ENCODE measurements at places on chromosomes 13 and 19.

DNA sequence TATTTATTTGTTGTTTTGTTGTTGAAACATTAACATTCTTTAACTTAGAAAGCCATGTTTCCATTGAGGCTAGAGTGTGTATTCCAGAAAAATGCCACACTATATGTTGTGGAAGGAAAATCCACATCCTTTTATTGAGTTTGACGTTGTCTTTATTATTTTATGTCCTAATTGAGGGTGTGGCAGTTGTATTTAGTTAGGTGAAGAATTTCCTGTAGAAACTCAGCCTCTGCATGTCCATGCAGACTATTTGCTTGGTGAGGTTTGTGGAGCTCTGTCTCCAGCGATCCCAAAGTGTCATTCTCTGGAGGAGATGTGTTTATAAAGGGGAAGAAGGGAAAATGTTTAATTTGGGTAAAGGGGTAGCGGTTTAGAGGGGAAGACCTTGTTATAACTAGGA, 46.6 kb downstream of the AKAP11 start:
- DNase-seq, result no peak

DNA sequence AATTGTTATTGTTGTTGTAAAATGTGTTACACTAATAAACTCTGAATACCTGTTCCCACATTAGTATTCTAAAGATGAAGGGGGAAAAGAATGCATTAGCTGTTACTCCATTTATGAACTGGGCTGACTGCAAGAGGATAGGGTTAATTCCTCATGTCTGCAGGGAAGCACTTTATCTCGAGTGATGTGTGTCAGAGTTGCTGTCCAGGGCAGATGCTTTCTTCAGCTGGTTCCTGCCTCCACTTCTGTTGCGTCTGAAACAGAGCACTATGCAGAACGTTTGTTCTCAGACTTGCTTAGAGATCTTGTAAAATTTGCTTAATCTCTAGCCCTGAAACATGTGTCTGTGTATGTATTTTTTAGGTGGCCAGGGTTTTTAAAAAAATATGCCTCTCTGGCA, 318.8 kb downstream of the SPRY2 start:
- no peak for DNase-seq

DNA sequence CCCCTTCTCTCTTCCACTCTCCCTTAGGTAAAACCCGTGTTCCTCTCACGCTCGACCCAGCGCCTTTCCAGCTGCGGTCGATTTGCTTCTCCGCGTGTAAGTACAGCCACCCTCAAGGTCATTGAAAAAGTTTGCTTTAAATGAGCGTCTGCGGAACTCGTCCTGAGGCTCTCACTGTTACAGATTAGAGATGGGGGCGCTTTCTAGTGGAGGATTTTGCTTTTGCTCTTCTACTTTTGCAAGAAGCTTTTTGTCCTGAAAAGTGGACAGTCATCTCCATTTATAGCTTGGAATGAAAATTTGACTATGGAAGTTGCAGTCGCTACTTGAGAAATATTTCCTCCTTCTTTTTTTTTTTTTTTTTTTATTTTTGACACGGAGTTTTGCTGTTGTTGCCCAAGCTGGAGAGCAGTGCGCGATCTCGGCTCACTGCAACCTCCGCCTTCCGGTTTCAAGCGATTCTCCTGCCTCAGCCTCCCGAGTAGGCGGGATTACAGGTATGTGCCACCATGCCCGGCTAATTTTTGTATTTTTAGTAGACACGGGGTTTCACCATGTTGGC, 595 bp upstream of the RAB20 start:
- no peak for DNase-seq

DNA sequence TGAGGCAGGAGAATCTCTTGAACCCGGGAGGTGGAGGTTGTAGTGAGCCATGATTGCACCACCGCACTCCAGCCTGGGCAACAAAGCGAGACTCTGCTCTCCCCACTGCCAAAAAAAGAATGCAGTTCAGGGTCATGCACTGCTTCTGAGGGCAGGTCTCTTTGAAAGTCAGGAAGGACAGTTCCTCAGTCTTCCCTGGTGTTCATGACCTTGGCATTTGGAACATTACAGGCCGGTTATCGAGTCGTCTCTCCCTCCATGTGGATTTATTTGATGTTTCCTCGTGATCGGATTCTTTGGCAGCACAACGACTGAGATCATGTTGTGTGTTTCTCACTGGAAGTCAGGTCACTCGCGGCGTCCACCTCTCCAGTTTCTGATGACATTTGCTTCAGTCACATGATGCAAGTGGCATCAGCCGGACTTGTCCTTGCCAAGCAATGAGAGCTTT, 17.2 kb downstream of the FGF21 start:
- no peak for DNase-seq

- no peak for DNase-seq
Measured at GRCh38 chr19:33477781-33478180, 43.8 kb downstream of the PEPD start.

GRCh38 chr13:27117952-27118351, 53.7 kb downstream of the USP12 start:
- no peak for DNase-seq

DNA sequence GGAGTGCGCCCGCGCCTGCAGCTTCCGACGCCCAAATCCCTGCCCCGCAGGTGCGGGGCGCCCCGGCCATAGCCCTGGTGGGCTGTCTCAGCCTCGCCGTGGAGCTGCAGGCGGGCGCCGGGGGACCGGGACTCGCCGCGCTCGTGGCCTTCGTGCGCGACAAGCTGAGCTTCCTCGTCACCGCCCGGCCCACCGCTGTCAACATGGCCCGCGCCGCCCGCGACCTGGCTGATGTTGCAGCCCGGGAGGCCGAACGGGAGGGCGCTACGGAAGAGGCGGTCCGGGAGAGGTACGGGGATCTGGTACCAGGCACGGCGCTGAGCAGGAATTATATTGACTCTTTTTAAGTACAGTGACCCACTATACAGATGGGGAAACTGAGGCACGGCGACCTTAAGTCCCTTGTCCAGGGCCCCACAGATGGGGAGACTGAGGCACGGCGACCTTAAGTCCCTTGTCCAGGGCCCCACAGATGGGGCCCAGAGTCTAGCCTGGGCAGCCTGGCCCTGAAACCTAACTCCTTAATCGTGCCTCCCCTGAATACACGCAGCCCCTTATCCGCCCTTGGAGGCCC, 586 bp downstream of the MRI1 start:
- DNase-seq, result no peak

DNA sequence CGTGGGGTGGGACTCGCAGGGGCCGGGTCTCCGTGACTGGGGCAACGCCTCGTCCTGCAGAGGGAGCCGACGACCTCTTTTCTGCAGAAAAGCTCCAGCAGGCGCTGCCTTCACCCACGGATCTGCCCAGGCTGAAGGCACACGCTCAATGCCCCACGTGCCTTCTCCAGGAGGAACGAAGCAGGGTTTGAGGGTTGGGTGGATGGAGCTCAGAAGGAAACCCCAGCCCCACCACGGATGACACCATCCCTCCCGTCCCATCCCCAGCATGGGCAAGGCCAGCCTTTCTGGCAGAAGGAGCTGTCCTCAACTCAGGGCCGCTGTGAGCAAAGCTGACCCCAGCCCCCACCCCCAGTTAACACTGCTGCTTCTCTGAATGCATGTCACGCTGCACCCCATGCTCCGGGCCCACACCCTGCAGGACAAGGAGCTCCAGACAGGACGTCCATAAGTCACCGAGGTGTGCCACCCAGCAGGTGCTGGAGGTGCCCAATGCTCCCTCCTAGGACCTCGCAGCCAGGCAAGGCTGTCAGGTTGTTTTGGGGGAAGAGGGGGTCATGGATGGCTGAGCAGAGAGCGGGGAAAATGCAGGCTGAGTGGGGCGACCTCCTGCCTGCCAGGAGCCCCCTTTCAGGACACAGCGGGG, 7.4 kb downstream of the C19orf25 start:
- no peak for DNase-seq

DNA sequence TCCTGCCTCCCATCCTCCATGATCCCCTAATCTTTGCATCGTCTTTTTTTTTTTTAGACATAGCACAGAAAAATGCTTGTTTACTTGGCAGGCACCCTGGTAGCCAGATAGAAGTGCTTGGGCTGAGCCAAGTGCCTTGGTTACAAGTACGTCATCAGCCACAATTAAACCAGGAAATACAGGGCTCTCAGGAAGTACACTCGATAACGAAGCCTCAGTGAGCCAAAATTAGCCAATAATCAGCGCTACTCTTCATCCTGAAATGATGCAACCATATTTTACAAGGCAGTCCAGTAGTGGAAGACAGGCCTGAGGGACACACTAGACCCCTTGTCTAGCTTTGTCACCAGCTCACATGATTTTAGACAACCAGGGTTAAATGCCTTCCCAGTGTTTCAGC, 194.0 kb upstream of the NBEA start:
- DNase-seq, result no peak

DNA sequence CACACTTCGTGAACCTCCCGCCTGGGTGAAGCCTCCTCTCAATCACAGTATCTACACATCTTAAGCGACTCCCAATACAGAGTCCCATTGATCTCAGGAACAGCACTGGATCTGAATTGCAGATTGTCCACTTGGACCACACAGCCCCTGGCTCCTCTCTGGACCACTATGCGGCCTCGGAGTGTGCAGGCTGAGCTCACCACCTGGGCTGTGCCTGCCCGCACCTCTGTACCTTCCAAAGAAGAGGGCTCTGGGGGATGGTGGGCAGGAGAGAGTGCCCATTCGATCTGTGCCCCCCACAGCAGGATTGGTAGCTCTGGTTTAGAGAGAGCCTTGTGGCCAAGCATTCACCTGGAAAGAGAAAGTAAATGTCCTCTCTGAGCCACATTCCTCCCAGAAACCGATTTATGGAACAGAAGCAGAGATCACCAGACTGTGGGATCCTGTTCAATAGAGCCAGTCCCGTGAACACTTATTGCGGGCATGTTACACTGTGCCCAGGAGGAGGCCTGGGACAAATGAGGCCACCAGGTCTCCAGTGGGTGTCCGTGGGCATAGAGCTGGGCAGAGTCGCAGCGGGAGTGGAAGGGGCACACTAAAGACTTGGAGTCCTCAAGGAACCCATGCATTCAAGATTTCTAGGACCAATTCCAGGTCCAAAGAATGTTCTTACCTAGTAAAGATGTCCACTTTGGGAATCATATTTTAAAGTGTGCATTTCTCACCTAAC, 141.6 kb upstream of the SOX1 start:
- DNase-seq, result no peak

GRCh38 chr19:40529093-40529954, 47.3 kb upstream of the SHKBP1 start:
- DNase-seq, result peak; percentile 53

- no peak for DNase-seq
Measured at GRCh38 chr13:43095771-43096719, 72.7 kb downstream of the DNAJC15 start.

DNA sequence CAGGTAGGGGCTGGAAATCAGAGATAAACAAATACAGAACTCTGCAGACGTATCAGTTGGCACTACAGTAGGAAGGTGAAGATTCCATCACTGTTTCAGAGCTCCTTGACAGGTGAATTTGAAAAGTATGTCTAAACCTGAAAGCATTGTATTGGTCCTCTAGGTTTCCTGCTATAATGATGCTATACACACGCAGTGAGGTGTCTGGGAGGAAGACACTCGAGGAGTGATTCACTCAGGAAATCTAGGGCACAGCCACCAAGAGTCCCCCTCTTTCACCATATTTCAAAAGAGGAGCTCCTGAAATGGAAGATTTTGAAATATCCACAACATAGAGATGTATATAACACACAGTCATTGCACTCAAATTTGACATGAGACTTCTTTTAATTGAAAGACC, 331.0 kb upstream of the DACH1 start:
- no peak for DNase-seq

DNA sequence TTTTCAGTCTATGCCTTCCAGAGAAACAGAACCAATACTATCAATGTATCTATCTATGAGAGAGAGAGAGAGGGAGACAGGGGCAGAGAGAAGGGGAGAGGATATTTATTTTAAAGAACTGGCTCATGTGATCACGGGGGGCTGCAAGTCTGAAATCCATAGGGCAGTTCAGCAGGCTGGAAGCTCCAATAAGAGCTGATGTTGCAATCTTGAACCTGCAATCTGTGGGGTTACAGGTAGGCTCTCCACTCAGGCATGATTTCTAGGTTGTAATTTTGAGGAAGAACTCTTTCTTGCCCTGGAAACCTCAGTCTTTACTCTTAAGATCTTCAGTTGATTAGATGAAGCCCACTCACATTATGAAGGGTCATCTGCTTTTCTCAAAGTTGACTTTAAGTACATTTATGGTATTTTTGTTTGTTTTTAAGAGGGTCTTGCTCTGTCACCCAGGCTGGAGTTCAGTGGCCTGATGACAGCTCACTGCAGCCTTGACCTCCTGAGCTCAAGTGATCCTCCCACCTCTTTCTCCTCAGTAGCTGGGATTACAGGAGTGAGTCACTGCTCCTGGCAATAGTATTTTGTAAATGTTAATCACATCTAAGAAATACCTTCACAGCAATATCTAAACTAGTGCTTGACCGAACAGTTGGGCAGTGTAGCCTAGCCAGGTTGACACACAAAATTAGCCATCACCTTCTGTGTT, 376.4 kb downstream of the FGF9 start:
- no peak for DNase-seq

DNA sequence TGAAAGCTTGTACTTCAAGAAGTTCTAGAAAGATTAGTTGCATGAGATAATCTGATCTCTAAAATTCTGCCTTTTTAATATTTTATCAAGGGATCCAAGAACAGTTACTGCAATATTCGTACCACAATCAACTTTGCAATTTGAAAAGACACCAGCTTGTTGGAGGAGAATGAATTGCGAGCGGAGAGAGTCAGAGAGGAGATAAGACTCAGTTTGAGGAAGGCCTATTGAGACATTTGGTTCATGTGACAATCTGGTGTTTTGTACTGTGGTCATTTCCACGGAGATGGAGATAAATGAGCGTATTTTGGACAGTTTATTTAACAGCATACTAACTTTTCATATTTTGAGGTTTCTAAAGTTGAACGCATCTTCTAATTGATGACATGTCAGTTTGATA, 1276.0 kb downstream of the EFNB2 start:
- no peak for DNase-seq

GRCh38 chr19:632579-633067, 714 bp downstream of the POLRMT start:
- DNase-seq, result no peak

DNA sequence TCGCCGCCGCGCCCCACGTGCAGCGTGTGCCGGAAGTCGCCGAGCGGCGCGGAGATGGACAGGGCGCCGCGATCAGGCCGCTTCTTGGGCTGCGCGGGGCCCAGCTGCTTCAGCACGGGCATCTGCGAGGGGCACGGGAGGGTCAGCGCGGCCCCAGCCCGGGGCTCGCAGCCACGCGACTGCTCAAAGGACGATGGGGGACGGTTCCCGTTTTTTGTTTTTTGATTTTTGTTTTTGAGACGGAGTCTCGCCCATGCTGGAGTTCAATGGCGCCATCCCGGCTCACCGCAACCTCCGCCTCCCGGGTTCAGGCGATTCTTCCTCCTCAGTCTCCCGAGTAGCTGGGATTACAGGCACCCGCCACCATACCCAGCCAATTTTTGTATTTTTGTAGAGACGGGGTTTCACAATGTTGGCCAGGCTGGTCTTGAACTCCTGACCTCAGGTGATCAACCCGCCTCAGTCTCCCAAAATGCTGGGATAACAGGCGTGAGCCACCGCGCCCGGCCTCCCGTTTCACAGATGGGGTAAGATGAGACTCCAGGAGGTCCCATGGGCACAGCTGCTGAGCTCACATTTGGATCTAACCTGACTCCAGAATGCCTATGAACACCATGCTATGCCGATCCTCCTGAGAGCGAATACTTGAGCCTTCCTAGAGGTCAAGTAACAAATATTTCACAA, 2.0 kb upstream of the LENG9 start:
- DNase-seq, result no peak

All from NCI-H187 treated with DMSO at 0.1 percent for 48 hours (cell line).